GM04504 (cell line): ENCODE measurements at places on chromosomes 12 and 14.

- no peak for DNase-seq
These were observed 37.3 kb upstream of the RCOR1 start for GRCh38 chr14:102554821-102555819.

DNA sequence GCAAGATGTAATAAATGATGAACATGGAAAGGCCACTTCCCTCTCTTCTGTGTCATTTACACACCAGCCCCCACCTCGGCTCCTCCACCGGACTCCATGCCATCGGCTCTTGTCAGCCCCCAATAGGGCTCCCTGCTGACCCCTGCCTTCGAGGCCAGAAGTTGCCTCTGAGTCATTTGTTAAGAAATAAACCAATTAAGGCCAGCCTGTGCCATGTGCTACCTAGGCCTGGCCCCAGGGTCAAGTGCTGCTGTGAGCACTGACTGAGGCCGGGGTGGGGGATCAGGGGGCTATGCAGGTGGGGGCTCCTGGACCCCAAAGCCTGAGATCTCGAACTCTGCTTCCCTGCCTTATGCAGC, 53.2 kb downstream of the TESC start:
- DNase-seq: no peak

DNA sequence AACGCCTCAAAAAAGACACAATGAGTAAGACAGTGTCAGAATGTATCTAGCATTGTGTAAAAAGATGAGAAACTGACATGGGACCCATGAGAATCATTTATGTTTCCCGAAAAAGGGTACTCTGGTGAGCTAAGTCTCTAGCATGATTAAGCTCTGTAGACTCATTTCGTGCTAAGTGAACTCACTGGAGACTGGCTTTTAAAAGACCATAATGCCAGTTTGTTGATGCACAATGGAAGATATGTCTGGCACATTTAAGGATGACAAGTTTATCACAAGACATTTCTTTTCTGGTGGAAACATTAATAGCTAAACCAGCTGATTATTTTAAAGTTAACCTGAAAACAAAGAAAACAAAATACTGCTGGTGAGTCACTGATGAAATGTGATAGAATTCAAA, 233.5 kb downstream of the SLC2A13 start:
- no peak for DNase-seq

DNA sequence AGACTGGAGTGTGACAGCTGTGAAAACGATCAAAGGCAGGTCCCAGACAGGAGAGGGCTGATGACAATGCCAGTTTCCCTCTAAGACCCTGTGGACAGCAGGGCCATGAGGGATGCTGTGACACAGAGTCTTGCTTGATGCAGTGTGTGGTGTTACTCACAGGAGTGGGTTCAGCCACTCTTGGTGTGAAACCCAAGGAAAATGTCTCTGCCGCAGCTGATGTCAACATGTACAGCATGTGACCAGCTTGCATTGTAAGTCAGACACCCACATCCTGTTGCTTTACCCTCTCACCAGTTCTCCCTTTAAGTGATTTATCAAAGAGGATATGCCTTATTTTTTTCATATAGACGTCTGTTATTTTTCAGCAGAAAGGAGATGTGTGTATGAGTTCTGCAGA, 268.6 kb downstream of the BTG1 start:
- DNase-seq: no peak

GRCh38 chr12:71426300-71427047, 13.1 kb upstream of the LGR5 start:
- DNase-seq: no peak
